HAP-1 (cell line): ENCODE measurements at places on chromosomes 13 and 19.
A peak's percentile ranks its signal among the peaks of the same experiment; 100 is the strongest.

DNA sequence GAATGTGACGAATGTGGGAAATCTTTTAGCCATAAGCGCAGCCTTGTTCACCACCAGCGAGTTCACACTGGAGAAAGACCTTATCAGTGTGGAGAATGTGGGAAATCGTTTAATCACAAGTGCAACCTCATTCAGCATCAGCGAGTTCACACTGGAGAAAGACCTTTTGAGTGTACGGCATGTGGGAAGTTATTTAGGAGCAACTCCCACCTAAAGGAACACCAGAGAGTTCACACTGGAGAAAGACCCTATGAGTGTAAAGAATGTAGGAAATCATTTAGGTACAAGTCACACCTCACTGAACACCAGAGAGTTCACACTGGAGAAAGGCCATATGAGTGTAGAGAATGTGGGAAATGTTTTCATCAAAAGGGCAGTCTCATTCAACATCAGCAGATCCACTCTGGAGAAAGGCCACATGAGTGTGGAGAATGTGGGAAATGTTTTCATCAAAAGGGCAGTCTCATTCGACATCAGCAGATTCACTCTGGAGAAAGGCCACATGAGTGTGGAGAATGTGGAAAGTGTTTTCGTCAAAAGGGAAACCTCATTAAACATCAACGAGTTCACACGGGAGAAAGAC lies 7.6 kb downstream of the ZNF776 start:
- DNase-seq = no peak

- DNase-seq = no peak
Measured at GRCh38 chr13:46039411-46040182, 12.9 kb downstream of the ZC3H13 start.

GRCh38 chr13:47949799-47950198 lies 51.3 kb downstream of the SUCLA2 start:
- DNase-seq = no peak

DNA sequence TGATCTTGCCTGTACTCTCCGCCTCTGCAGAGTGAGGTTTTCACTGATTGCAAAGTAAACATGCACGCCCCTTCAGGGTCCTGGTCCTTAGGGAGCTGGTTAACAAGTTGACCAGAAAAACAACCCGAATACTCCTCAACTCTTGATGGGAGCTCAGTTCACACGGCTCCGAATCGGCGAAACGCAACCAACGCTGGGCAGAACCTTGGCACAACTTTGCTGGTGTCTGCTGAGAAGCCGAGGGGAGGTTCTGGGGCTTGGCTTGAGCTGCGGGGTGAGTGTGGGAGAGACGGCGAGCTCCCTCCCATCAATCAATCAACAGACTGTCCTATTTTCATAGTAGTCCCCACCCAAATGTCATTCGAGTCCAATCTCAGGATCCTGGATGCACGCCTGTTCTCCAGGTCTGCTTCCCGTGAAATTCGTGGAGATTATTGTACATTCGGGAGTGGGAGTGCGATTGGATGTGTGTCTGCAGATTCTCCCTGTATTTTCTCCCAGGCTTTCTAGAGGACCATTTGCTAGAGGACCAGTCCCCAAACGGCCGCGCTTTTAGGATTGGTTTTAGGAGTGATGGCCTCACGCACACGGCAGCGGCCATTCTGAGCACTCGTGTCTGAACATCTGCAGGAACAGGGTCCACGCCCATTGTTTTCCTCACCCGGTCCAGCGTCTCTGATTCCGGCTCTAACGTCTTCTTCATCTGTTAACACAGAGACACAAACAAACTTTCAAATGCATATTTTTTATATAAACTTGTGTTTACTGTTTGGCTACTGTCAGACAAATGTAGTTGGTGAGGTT lies 51.6 kb upstream of the F7 start:
- DNase-seq = no peak

- peak; percentile 5 for DNase-seq
Measured at GRCh38 chr13:101875717-101876393, 423.4 kb downstream of the ITGBL1 start.

GRCh38 chr13:113919761-113920559 lies 53.9 kb downstream of the C13orf46 start:
- no peak for DNase-seq

DNA sequence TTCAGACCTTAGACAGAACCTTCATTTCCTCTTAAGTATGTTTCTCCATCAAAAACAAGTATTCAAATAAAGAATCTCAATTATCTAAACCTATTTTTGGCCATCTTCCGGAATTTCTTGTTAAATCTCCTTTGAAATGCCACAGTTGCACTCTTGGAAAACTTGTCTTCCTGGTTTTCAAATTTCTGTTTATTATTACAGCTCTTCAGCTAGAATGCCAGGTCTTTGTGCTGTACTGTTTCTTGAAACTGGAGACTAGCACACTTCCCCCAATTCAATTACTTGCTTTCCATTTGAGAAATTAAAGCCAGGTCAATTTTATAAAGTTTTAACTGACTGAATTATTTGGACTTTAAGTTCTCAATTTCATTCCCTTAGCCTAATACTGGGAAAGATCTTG lies 10.2 kb downstream of the KCNRG start:
- DNase-seq = no peak

GRCh38 chr13:112532837-112533745 lies 54.9 kb downstream of the TUBGCP3 start:
- DNase-seq = no peak

DNA sequence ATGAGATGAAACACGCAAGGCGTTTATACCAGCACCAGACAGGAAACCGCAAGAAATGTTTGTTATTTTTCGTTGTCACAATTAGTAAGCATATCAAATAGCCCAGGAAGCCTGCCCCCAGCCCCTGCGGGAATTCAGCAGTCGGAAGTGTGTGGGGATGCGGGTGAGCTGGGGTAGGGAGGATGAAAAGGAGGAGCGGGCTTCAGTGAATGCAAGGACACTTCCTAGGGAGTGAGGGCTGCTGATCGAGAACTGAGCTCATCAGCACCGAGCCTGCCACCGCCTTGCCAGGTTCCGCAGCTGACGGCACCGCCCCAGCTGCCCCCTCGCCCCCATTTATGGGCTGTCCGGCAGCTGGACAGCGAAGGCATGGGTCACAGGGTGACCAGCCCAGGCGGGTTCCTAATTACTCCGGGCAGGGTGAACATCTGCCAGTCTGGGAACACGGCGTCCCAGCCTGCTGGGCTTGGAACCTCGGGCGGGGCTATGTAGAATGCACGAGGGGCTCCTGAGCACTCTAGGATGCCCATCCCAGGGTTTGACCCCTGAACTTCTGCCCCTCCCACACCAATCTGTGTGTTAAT lies 1.6 kb upstream of the BEST2 start:
- DNase-seq = no peak

GRCh38 chr19:2081873-2082810 lies 14.0 kb downstream of the MOB3A start:
- no peak for DNase-seq

- no peak for DNase-seq
Measured at GRCh38 chr13:74870865-74871264, 611.1 kb downstream of the TBC1D4 start.

- DNase-seq = no peak
Measured at GRCh38 chr13:59464926-59465325, 698.8 kb downstream of the DIAPH3 start.

DNA sequence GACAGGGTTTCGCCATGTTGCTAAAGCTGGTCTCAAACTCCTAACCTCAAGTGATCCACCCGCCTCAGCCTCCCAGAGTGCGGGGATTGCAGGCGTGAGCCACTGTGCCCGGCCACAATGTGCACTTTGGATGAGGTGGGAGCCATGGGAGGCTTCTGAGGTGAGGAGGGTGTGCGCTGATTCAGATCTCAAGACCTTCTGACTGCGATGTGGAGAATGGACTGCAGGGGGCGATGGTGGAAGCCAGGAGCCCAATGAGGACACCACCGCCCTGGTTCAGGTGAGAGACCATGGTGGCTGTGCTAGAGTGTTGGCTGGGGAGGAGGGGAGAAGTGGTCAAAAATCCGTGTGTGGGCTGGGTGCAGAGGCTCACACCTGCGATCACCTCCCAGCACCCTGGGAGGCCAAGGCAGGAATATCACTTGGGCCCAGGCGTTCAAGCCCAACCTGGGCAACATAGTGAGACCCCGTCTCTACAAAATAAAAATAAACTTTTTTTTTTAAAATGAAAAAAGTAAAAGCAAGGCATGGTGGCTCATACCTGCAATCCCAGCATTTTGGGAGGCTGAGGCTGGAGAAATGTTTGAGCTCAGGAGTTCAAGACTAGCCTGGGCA lies 5.6 kb downstream of the INAFM1 start:
- no peak for DNase-seq

GRCh38 chr13:94157705-94158218 lies 321.7 kb downstream of the DCT start:
- DNase-seq = no peak

GRCh38 chr13:111062966-111063365 lies 52.1 kb upstream of the ARHGEF7 start:
- no peak for DNase-seq

- no peak for DNase-seq
Measured at GRCh38 chr13:74064805-74065312, 69.3 kb downstream of the KLF12 start.

DNA sequence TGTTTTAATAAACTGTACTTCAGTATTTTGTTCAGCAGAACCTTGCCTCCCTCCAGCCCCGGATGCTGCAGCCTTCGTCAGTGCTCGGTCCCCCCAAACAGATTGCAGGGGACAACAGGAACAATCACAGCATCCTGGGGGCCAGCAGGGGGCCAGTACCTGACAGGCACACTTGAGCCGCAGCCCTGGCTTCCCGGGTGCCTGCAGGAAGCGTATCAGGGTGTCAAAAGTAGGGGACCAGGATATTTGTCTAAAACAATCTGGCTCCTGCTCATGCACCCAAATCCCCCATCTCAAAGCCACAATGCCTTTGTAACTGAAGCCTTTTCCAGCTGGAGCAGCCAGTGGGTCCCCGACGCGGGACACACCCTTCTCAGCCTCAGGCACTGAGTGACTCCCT lies 167.5 kb upstream of the TSHZ3 start:
- no peak for DNase-seq

- no peak for DNase-seq
Measured at GRCh38 chr13:76621705-76622104, 264.5 kb downstream of the KCTD12 start.

- no peak for DNase-seq
Measured at GRCh38 chr19:44284968-44285367, 19.9 kb downstream of the ZNF235 start.

DNA sequence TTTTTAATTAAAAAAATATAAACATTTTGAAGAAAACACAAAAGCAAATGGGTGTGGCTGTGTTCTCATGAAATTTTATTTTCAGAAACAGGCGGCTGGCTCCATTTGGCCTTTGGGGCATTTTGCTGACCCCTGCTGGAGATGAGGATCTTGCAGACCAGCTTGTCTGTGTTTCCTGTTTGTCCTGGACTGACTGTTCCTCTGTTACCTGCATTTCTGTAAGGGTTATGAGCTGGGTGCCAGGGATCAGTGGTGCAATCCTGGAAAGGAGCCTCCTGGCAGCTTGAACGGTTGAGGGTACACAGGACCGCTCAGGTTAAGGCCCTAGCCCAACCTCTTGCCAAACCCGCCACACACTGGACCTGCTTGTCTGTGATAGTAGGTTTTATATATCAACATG lies 49.9 kb downstream of the ZNF787 start:
- peak; percentile 23 for DNase-seq

GRCh38 chr19:14146789-14147216 lies 10.4 kb upstream of the ASF1B start:
- no peak for DNase-seq

DNA sequence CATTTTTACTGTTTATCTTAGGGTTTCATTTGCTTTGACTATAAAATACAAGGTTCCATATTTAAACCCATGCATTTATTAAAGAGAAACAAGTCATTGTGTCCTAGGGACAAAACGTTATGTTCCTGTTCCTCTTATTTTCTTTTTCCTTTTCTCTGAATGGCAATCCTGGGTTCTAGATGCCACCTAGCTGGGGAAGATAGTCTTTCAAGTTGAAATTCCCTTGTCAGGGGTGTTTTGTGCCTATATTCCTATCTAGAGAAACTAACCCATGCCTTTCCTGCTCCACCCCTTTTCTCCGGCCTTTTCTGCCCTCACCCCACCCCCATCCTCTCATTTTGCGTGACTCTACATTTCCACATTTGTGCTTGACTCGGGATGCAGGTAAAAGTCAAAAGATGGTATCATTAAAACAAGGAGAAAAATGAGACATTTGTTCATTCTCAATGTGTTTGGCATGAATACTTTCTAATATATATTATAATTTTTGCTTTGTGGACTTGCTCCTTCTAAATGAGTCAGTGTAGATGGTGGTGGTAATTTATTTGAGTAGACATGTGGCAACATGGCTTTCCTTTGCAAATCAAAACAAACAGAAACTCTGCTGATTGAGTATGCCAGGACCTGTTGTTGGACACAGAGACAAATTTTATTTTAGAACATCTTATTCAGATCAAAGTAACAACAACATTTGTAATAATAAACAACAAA lies 26.8 kb upstream of the STARD13 start:
- DNase-seq = no peak

GRCh38 chr13:28442839-28443238 lies 52.1 kb downstream of the FLT1 start:
- no peak for DNase-seq

DNA sequence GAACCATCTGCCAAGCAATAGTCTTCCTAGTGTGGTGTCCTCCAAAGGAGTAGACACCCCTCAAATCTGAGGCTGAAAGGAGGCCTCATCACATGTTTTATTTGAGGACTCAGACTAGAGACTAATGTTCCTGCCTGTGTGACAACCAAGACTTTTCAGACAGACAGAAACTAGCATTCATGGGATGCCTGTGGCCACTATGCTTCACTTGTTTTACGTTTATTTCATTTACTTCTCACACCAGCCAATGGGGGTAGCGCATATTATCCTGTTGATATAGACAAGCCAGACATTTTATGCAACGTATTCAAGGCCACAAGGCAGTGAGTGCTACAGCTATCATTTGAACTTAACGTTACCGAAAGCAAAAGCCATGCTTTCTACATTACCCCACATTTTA lies 391.7 kb upstream of the HTR2A start:
- DNase-seq = no peak

GRCh38 chr13:110521946-110522345 lies 39.6 kb downstream of the RAB20 start:
- no peak for DNase-seq

DNA sequence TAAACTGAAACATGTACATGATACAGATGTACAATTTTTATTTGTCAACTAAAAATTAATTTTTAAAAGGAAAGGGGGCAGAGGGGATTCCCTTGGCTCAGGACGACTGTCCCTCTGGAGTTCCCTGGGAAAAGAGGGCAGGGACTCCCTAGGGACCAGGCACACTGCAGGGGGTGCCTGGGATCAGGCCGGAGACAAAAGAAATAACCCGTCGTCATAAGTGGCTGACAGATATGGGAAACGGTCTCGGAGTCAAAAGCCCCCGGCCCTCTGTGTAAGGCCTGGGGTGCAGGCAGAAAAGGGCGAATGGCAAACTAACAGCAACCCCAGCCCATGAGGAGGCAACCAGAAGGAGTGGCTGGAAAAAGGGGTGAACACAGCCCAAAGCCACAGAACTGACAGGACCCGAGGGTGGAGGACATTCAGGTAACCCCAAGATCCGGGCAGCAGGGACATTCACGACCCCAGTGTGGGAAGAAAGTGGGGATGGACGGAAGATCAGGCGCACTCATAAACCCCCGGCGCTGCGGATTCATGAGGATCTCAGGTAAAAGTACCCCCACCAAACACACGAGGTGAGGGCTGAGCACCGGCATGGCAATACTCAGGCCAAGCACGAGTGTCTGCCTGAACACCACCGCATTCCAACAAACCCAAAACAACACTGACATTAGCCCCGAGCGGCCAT lies 6.7 kb downstream of the MLLT1 start:
- peak; percentile 44 for DNase-seq

- no peak for DNase-seq
Measured at GRCh38 chr19:35332817-35333216, 3.8 kb downstream of the CD22 start.

GRCh38 chr19:3100331-3100730 lies 6.2 kb downstream of the GNA11 start:
- no peak for DNase-seq
